Substantia nigra (tissue), 51 donors: ENCODE measurements at places on chromosomes 1 and 21.

- no peak for DNase-seq
Observed at GRCh38 chr1:14508613-14509012, 89.9 kb upstream of the KAZN start.

DNA sequence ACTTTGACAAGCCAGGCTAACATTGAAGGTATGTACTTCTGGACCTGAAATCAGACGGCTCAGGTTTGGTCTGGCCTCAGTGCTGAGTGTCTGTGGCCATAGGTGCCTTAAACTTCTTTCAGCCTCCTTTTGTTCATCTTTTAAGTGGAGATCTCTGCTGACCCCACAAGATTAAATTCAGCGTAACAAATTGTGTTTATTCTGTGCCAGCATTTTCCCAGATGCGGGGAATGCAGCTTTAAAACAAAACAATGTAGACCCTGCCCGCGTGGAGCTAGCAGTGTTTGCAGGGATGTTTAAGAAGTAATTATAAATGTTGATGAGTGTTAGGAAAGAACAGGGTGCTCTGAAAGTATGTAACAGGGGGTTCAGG, 923 bp downstream of the CAP1 start:
- DNase-seq, result no peak

DNA sequence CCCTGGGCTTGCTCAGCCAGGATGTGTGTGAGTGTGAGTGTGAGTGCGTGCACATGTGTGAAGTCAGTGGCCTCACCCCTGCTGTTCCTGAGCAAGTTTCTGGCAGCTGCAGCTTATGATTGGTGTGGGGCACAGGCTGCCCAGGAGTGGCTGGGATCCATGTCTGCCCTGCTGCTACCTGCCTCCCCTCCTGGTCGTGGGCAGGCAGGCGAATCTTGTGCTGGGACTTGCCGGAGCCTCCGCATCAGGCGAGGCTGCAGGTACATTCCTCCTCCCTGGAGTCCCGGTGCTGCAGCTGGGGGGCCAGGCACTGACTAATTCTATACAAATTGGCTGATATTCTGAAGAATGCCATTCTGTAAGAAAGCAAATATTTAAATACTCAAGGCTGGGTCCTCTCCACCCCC, 85.6 kb upstream of the WNT4 start:
- DNase-seq, result no peak

GRCh38 chr21:20882462-20883407, 115.5 kb upstream of the NCAM2 start:
- DNase-seq, result no peak

- DNase-seq, result no peak
Observed at GRCh38 chr1:29900104-29900679, 663.9 kb downstream of the PTPRU start.

- no peak for DNase-seq
Observed at GRCh38 chr1:51709951-51710350, 93.1 kb downstream of the OSBPL9 start.

DNA sequence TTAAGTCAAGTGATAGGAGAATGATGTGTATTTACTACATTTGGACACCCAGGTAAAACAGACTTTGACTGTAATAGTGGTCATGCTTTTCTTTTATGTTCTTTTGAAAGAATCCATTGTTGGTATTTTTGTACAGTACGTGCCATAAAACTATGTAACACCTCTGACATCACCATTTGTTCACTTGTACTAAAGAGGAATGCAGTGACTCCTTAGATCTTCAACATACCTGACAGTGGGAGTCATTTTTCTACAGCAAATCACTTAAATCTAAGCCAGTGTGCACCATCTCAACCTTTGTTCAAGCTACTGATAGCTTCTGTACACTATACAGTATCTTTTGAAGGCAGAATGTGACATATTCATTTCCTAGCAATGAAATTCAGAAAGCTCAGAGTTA, 6.3 kb upstream of the PLD5 start:
- DNase-seq, result no peak

- no peak for DNase-seq
Observed at GRCh38 chr1:173048621-173049321, 2.0 kb downstream of the TNFSF18 start.

DNA sequence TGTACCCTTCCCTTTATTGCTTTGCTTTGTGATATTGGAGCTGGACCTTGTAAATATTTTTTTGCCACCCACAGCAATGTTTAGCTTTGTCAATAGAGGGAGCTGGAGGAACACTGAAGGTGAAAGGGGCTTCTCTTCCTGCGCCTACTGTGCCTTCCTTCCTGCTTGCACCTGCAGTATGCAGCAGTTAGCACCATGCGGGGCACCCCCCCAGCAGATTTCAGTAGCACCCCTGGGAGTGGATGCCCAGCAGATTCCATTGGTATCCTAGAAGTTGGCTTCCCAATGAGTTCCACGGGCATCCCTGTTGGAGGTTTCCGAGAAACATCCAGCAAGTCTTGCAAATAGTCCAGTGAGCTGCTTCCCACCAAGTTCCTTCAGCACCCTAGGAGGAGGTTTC, 25.6 kb downstream of the S100A10 start:
- no peak for DNase-seq

DNA sequence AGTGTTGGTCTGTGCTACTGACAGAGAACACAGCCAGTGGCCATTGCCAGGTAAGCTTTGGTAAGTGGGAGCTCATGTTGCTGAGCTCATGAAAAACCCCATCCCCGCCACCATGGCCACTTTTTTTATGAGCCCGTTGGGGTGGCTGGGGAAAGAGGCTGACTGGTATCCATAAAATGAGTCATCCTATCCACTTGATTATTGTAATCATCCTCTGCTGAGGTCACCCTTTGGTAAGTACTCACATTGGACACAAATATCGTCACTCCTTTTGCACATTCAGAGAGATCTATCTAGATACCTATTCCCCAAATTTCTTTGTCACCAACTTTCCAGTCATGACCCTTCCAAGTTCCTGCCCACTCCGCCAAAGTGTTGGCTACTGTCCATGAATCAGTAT, 22.0 kb downstream of the SLAMF7 start:
- no peak for DNase-seq

DNA sequence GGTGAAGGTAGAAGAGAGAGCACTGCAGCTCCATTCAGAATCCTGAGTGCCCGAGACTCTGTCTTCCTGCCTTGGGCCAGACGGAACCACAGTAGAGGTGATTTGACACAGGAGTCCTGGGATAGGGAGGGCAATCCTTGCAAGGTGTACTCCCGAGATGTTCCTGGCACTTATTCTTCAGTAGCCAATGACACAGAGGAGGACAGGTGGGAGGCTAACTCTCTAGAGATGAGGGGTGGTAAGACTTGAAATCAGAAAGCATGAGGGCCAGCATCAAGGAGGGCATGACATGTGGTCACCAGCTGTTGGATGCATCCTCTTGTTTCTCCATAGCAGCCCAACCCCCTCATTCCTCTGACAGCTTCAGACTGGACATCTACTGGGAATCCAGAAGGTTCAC, 56.3 kb downstream of the CSMD2 start:
- DNase-seq, result no peak

DNA sequence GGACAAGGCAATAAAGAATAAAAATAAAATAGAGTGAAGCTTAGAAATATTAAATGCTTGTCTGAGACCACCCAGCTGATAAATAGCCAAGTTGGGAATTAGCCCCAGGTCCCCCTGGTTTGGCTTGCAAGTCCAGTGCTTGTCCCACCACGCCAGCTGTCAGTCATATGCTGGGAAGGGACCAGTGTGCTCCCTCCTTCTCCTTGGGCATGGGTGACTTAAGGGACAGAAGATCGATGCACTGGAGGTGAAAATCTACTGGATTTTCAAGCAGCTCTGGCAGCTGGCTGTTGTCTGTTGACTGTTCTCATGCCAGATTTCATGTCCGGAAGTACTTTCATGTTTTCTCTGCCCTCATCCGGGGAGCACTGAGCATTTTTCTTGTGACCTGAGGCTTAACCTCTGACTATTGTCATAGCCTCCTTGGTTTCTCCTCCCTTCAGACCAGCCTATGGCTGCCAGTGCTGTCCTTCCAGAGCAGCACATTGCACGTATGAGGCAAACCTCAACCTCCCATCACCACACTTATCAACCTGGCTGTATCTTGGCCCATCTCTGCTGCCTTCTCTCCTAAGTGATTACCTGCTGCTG, 12.4 kb downstream of the LMOD1 start:
- DNase-seq, result no peak

GRCh38 chr1:215637041-215637573, 70.0 kb downstream of the KCTD3 start:
- DNase-seq, result peak; percentile 15

GRCh38 chr1:53964109-53964508, 18.0 kb downstream of the LRRC42 start:
- DNase-seq, result no peak

- DNase-seq, result no peak
Observed at GRCh38 chr1:67314696-67315095, 7.0 kb downstream of the IL12RB2 start.

DNA sequence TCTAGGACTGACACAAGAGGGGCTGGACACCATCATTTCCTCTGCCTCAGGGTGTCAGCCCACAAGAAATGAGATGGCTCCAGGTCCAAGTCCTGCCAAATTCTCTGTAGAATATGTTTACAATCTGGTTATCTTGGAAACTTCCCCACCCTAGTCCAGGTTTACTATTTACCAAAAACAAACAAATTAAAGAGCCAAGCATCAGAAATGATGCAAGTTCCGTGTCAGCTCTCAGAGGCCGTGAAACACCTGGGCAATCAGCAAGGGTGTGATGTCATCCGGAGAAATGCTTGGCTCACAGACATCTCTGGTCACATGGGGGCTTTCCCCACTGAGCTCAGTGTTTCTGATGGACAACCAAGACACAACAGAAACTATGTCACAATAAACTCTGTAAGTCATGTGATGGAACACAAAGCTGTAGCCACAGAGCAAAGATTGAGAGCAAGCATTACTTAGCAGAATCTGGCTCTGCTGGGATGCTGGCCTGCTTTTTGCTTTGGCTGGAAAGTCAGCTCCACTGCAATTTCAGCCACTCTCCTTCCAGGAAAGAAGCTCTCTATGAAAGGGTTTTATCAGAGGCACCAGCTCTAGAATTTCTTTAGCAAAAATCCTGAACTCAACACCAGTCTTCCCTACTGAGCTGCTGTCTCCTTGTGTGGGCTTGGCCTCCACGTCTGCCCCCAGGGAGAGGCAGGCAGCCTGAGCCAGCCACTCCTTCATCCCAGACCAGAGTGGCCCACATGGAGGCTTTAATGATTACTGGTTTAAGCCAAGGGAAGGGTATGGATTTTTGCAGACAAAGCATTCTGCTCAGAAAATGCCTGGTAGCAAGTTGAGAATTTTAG, 55.9 kb downstream of the NENF start:
- DNase-seq, result peak; percentile 67

GRCh38 chr1:224592636-224593582, 23.2 kb upstream of the CNIH3 start:
- DNase-seq, result no peak

GRCh38 chr1:3380469-3380868, 74.0 kb upstream of the ARHGEF16 start:
- DNase-seq, result no peak

DNA sequence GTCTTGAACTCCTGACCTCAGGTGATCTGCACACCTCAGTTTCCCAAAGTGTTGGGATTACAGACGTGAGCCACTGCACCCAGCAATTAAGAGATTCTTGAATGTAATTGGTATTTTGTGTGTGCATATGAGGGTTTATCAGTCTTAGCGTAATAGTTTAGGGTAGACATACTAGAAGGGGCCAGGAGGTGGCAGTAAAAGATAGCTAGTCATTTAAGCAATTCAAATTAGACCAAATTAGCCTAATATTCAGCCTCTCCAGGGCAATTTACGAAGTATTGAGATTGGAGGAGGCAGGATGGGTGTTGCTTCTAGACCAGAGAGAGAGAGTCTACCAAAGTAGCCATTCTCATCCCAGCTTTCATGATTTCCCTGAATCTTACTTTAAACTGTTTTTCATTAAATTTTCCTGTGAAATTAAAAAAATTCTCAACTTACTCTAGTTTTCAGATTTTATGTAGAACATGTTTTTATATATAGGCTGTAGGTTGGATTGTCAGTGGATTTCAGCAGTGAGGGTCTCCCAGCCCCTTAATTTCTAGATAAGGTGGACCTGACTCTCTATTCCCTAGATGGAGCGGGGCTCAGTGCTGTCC, 119.7 kb downstream of the HHAT start:
- DNase-seq, result no peak

DNA sequence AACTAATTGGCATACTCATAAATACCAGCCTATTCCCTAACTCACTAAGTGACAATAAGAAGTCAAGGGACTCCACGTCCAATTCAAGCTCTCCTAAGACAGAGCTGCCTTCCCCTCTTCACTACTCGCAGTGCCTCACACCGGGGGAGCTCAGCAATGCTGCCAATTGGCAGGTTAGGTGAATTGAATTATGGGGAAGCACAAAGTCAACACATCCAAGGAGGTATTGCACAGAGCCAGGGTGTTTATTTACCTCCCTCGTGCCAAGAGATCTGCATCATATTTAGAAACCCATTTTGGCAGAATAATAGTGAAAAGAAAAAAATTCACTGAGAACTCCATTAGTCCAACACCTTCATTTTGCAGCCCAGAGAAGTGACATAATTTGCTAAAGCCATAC, 20.4 kb upstream of the TNR start:
- no peak for DNase-seq

- DNase-seq, result no peak
Observed at GRCh38 chr1:209673631-209674417, 1.4 kb upstream of the G0S2 start.

DNA sequence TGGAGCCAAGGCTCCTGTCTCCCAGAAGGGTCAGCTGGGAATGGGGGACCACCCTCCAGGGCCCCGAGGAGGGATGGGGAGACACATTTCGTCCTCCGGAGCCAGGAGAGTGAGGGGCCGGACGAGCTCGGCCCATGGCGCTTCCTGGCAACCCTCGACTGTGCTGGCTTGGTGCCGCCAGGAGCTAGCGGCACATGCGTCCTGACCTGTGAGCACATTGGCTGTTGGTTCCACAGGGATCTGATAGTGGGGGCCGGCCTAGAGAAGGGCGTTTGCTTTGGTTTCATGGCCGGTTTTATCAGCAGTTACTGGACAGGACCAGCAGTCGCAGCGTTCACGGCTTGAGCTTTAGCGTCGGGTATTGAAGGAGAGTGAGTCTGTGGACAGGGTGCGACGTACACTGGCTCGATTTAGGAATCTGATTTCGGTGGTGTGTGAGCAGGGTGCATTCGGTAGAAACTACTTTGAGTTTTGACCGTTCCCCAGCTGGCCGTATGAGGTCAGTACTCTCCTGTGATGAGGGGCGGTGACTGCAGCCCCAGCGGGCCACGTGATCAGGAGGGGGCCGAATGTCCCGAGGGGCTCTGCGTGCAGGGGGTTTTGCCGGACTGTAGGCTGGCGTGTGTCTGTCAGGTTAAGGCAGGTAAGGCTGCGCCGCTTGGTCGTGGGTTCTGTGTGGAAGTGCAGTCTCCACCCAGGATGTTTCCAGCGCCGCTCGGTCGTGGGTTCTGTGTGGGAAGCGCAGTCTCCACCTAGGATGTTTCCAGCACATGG, 18.7 kb downstream of the FAAP20 start:
- DNase-seq, result no peak

DNA sequence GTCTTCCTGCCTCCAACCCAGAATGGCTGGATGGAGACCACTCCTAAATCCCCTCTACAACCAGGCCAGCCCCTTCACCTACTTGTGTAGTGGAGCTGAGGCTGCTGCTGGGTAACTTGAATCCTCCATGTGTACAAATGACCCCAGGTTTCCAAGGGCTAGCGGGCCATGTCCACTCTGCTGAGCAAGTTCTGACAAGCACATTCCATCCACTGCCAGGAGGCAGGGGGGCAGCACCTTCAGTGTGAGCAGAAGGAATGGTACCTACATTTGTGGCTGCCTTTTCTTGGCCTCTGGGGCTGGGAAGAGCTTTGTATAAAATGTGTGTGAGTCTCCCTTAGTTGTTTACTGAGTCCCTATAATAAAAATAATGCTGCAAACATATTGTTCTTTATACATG, 14.5 kb downstream of the KIAA0040 start:
- no peak for DNase-seq

- DNase-seq, result no peak
Observed at GRCh38 chr1:37741130-37741529, 23.8 kb downstream of the EPHA10 start.
